Hematopoietic multipotent progenitor cell treated with erythropoietin and hydrocortisone succinate and interleukin-3 and kit ligand, for 6 days (in vitro differentiated cells): ENCODE measurements at places on chromosomes 1 and 21.

DNA sequence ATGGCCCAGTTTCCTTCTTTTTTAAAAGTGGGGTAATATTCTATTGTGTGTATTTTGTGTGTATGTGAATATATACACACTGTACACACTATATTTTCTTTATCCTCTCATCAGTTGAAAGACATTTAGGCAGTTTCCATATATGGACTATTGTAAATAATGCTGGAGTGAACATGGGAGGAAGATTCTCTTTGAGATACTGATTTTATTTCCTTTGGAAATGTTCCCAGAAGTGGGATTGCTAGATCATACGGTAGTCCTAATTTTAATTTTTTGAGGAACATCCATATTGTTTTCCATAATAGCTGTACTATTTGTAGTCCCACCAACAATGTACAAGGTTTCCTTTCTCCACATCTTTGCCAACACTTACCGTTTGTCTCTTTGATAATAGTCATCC is 51.0 kb downstream of the F3 start:
- DNase-seq = no peak

DNA sequence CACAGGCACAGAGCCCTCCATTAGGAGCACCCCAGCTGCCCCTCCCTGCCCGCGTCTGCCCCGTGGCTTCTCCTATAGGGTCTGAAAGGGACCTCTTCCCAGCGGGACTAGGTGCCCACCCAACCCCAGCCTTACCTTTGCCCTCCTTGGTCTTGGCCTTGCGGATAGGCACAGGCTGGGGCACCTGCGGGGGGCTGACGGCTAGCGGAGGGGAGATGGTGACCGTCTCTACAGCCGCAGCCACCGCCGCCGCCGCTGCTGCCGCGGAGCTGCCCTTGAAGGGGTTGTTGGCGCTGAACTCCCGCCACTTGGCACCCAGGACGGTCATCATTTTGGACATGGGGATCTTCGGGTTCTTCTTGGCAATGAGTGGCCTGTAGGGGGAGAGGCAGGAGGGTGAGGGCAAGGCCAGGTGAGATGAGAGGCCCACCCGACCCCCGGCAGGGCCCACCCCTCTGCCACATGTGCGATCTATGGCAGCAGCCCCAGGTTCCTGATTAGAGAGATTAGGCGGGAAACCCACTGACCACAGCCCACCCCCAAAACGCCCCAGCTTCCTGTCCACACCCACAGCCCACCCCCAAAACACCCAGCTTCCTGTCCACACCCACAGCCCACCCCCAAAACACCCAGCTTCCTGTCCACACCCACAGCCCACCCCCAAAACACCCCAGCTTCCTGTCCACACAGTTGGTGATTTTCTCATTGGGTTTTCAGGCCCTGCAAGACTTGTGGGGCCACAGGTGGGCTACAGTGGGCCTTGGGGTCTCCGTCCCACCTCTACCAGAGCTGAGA is 25.4 kb downstream of the CHD5 start:
- DNase-seq = no peak

DNA sequence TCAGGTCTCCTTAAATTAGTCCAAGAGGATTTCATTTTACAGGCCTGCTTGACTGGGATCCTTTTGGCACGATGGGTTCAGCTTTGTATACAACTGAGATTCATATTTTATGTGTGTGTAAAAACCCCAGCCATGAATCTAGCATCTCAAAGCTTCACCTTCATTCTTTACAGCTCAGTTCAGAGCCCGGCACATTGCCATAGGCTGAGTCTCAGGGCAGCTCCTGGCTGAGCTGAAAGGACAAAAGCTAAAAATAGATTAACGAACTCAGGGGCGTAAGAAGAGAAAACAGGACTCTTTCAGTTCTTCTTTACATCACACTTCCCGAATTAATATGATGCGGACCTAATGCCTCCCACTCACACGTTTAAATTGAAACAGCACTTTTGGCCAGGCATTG is 262.8 kb upstream of the PBX1 start:
- no peak for DNase-seq

DNA sequence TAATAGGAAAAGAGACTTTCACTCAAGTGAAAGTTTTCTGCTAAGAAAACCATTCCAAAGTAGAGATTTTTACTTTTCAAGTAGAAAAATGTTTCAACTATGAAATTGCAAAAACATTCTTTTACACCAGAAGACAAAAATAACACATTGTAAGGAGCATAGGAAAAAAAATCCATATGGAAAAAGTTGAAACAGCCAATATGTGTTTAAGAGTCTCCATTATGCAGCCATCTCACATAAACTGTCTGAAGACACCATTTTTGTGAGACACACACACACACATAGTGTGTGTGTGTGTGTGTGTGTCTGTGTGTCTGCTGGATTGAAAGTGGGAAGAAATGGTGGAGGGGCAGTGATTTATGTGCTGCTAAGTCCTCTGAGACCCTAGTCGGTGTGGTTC is 162.1 kb downstream of the HHAT start:
- no peak for DNase-seq

DNA sequence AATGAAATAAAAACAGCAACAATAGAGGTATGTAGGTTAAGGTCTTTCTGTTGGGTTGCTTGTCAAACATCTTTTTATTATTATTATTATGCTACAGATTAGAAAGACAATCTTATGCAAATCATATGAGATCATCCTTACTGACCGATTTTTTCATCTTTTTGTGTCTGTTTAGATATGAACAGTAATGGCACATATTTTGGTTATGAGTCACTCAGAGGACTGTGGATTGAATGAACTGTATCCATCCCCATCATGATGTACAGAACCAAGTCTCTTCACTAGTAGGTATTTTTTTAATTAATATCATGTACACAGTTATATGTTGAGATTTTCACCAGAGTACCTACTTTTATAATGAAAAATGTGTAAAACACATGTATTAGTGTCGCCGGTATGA is 159.1 kb downstream of the CHRM3 start:
- no peak for DNase-seq

GRCh38 chr1:153954826-153955225 is 3.6 kb downstream of the CRTC2 start:
- DNase-seq = no peak

- no peak for DNase-seq
These were observed 253.7 kb upstream of the FOXD3 start for GRCh38 chr1:63068626-63069025.

DNA sequence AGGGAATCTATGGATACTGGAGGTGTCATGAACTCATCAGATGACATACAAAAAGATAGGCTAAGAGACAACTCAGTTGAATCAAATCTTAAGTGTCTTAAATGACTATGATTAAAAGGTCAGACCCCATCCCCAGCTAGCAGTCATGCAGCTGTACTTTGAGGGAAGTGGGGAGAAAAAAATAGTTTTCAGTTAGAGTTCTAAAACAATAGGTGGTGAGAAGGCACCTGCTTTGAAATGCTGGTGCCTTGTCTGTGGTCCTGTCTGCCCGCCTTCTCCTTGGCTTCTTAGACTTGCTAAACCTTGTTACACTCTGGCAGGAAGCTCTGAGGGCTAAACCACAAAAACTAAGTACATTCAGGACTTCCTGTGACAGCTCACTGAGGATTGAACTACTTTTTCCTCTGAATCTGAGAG is 15.3 kb downstream of the CD2 start:
- peak; percentile 69 for DNase-seq

GRCh38 chr1:187471555-187471954 is 642.8 kb downstream of the PLA2G4A start:
- DNase-seq = no peak

- DNase-seq = peak; percentile 59
These were observed 59.1 kb downstream of the NFIA start for GRCh38 chr1:61141288-61142042.

DNA sequence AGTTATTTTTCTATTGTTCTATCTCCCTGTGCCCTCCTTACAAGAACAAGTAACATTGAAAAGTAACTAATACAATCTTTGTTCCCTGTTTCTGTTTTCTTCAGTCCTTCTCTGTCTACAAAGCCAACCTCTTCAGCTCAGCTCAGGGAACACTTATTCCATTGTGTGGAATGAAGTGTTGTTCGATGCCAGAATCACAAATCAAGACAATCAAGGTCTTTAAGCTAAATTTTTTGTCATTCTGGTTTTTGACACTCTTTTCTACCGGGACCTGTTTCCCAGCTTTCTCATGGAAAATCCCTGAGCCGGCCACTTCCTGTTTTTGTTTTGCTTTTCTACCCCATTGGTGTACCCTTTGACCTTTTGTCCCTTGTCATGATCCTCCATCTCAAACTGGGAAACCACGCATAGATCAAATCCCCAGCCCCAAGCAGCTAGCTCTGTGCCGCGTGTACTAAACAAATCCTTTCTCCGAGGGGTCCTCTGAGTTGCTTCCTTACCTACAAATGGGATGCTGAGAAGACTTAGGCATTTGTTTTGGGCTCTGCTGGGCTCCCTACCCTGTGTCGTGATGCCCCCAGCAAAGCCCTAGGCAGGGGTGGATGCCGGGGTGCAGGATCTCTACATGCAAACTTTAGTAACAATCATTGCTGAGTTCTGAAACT is 141.8 kb downstream of the TOMM20 start:
- no peak for DNase-seq
